Dermis microvascular lymphatic vessel endothelial cell (primary cell): ENCODE measurements at places on chromosomes 3 and 15.

DNA sequence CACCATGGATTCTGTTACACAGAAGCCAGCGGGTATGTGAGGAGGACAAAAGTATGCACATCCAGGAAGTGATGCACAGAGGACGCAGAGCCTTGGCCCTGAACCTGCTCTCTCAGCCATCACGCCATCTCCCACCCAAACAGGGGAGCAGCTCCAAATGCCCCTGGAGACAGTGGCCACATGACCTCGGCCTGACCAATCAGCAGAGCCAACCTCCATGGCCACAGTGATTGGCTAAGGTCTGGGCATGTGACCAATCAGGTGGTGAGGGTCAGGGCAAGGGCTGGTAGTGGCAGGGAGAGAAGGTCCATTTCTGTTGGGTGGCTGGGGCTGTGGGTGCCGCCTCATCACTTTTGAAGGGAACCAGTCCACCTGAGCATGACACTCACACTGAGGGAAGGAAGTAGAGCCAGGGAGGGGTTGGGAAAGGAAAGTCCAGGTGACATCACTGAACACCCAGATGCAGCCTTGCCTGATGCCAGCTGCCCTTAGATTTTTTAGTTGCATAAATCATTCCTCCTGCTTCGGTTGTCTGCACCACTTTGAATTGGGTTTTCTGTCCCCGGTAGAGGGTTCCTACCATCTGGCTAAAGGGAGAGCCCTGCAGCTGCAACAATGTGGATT lies 70.3 kb upstream of the IQSEC1 start:
- DNase-seq = no peak

DNA sequence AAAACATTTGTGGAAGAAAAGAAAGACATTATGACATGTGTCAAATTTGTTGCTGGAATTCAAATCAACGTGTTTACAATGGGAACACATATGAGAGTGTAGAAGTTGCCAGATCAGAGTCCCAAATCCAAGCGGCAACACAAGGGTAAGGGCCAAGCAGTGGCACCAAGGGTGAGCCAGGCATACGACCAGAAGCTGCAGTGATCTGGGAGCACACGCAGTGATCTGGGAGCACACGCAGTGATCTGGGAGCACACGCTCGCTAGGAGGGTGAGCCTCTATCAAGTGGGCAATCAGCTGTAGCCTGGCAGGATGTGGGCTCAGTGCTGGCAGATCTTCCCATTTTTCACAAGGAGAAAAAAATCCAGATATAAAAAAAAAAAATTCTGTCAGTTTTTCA lies 148.2 kb downstream of the TLE3 start:
- no peak for DNase-seq

DNA sequence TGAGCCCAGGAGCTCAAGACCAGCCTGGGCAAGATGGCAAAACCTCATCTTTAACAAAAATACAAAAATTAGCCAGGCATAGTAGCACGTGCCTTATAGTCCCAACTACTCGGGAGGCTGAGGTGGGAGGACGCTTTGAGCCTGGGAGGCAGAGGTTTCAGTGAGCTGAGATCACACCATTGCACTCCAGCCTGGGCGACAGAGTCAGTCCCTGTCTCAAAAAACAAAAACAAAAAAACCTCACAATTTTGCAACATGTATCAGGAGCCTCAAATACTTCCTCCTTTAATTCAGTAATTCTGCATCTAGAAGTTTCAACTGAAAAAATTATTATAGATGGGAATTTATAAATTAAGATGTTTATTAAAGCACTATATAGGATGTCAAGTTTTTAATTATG lies 1.1 kb downstream of the MRPL47 start:
- no peak for DNase-seq

GRCh38 chr3:53525765-53526703 lies 31.6 kb downstream of the CACNA1D start:
- DNase-seq = no peak

DNA sequence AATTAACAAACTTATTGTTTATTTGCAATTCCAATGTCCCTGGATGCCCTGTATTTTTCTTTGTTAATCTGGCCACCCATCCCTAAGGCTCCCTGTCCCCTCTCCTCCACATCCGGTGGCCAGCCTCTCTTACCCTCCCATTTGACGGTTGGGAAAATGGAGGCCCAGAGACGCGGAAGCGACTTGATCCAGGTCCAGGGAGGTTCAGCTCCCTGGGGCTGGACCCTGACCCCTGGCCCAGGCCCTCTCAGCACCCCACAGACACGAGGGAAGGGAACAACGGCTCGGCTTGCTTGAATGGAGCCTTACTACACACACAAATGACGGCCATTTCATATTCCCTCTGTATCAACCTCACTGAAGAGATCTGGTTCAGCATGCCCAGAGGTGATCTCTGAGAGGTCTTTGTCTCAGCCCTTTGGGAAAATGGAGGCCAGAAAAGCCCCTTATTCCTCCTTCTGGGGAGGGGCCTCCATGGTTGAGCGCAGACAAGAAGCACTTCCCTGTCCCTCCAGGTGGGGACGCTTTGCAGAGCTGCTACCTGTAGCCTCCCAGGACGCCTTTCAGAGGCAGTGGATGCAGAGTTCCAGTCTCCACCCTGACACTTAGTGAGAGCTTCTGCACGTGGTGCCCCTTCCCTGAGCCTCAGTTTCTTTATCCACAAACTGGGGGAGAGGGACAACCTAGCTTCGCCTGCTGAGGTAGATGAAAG lies 82.1 kb downstream of the ATP2B2 start:
- DNase-seq = no peak

- DNase-seq = no peak
These were observed 626.3 kb upstream of the NAALADL2 start for GRCh38 chr3:174232658-174233429.

GRCh38 chr3:36631549-36631948 lies 132.8 kb downstream of the DCLK3 start:
- DNase-seq = no peak

GRCh38 chr15:25727116-25727515 lies 136.0 kb downstream of the ATP10A start:
- no peak for DNase-seq

DNA sequence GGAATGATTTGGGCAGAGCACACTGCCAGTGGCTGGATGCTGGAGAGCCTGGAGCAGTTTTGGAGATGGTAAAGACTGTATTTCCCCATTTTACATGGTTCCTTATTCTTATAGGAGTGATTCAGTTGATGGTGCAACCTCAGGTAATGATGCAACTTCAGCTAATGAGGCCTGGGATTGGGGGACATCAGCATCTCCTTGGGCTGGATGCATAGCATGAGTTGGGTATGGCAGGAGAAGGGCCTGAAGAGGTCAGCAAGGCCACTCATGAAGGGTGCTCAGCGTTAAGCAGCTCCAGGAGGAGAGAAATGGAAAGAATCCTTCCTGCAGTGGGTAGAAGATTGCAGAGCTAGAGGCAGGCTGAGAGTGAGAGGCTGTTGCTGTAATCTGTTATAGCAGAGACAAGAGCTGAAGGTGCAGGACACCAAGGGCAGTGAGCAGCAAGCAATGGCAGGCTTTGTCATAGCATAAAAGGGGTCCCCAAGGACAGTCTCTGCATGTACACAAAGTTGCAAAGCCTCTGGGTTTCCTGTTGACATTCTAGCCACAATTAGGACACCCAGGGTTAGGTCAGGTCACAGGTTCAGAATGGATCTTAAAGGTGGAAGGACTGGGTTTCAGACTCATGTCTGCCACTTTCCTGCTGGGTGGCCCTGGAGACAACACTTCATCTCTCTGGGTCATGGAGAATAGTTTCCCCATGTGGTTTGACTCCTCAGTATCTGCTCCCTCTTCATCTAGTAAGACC lies 29.5 kb upstream of the SNRK start:
- no peak for DNase-seq

DNA sequence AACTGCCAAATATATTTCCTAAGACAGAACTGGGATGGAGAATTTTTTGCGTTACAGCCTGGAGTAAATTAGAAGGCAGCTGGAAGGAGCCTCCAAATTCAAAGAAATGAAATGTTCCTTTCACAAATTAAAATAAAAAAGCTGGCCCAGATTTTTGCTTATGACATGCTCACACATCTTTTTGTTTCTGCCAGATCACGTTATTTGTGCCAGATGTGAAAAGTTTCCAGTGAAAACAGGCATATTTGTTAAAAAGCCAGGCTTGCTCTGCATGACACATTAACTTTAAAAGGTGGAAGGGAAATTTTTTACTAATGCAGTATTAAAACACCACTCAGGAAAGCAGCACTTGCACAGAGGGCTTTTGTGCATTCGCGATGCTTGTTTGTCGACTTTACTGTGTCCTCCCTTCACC lies 23.3 kb upstream of the ACKR4 start:
- no peak for DNase-seq

DNA sequence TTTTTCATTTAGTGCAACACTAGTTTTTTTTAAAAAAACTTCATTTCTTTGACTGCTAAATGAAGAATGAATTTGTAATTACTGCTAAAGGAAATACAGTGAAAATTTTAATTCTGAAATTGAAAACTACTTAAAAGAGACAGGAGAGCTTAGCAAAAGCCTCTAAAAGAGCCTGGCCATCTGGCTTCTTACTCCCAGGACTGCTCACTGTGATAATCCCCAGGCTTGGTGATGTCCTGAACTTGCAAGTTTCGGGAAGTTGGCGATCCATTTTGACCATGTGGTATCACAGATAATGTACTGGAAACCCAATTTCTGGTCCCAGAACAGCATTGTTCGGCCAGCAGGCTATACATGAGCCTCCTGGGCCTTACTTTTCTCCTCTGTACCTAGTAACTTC lies 292.1 kb downstream of the FGF12 start:
- no peak for DNase-seq

DNA sequence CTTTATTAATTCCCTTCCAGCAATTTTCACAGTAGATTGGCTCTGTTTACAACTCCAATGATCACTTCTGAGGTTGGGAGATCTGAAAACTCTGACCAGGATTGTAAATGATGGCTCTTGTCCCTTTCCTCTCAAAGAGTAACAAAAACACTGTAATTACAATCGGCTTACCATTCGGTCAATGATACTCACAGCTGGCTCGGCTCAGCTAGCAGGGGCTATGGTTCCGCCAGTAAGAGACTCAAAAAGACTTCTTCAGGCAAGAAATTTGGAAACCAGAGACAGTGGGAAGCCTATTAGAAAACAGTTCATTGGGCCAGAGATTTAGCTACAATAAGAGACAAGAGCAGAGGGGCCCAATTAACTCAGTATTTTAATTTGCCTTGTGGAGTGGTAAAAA lies 96.6 kb downstream of the LRRC3B start:
- DNase-seq = no peak

DNA sequence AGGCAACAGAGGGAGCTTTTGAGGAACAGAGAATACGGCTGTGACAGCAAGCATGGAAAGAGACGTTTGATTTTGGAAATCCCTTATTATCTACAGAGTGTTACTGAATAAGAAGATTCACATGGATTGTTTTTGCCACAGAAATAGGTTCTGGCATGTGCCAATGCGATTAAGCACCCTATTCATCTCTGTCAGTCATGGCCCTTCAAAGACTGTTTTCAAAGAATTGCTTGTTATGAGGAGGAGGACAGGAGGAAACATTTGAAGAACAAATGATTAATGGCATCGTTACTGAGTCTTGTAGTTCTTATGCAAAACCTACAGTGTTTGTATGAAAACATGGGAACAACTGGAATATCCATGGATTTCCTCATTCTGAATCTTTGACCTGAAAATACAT lies 86.2 kb downstream of the EPHA6 start:
- no peak for DNase-seq

DNA sequence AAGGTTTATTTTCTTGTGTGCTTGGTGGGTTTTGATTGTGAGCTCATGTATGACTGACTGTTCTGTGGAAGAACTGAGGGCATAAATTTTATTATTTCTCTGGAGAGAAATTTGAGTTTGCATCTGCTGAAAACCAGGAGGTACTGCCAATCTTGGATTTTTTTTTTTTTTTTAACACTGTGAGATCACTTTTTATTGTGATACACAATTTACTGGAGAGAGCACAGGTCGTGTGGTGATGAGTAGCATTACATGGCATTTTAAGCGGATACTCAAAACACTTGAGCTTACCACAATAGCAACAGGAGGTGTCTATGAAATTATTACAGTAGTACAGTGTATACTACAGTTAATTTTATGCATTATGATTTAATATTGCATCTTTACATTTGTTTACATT lies 237.4 kb downstream of the MFSD1 start:
- DNase-seq = no peak

DNA sequence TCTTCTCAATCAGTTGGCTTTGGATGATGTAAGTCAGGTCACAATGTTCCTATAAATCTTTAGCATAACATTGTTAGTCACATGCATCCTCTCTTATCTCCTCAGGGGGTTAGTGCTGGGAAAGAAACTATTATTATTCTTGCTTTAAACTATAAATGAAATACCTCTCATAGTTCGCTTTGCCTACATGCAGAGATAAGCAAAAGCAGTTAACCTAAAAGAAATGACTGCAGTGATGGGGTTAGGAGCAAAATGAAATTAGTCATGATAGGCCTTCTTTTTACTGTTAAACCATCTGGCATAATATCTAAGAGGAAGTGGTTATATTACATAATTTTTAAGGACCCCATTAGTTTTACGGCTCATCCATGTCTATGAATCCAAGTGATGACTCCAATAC lies 91.7 kb upstream of the IGSF10 start:
- no peak for DNase-seq

- no peak for DNase-seq
These were observed 41.8 kb upstream of the PRSS50 start for GRCh38 chr3:46759239-46760167.

DNA sequence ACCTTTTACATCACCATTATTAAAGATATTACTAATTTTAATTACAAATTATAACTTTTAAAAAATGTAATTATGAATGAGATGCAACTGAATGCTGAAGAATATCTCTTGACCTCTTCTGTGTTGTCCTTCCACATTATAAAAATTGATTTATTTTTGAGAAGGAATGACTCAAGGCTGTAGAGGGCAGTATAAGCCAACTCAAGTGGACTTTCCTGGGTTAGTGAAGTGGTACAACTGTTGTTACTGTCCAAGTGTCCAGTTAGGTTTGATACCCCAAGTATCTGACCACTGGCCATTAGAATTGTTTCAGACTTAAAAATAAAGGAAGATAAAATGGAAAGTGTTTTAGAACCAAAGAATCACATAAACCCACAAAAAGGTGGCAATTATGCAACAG lies 51.9 kb downstream of the BBX start:
- DNase-seq = peak; percentile 64

DNA sequence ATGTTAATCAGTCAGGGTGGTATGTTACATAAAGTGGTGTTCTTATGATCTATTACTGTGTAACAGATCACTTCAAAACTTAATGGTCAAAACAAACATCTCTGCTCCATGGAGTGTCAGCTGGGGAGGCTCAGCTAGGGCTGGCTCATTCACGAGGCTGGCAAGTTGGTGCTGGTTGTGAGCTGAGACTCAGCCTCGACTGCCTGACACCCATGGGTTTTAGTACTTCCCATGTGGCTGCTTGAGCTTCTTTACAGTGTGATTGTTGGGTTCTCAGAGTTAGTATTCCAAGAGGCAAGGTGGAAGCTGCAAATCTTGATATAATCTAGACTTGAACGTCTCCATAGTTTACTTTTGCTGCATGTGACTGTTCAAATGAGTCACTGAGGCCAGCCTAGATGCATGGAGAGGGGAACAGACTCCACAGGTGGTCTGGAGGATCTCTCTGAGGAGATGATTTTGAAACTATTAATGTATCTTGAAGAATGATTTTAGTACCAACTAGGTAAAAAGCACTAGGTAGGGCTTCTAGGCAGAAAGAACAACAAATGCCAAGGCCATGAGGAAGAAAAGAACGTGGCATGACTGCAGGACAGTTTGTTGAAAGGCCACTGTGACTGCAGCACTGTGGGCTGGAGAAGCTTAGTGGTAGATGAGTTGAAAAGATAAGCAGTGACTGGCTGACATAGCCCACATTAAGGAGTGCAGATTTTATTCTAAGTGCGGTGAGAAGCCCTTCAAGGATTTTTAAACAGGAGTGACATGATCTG lies 281.1 kb upstream of the PROK2 start:
- no peak for DNase-seq
